ENCODE measurements at places on chromosomes 11 and 22. TPM values are rescaled to one million over a fixed set of nuclear protein-coding genes. Genes with fewer than 3 reads are reported as not detected.

The MEN1 gene
- 22.0 TPM for total RNA-seq

The DERL3 gene
- not detected for total RNA-seq

The SYCE3 gene
- not detected for total RNA-seq

The MRGPRX3 gene
- not detected for total RNA-seq

The C11orf65 gene
- total RNA-seq: not detected

The PTS gene
- total RNA-seq: 55.7 TPM

DNA sequence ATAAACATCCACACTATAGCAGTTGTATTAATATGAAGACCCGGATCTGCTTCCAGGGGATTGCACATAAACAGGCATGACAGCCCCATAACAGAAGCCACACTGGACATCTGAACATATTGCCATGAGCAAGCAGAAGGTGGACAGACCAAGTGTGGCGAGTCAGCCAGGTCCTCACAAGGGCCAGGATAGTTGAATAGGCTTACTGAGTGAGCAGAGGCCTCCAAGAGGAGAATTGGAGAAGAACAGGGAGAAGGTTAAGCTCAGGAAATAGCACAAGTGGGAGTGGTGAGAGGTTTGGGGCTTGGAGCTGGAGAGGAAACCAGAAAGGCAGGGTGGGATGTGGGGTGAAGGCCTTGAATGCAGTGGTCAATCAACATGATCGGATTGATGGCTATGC lies 10.8 kb downstream of the SLC35C1 start:
- no peak for DNase-seq
- no peaks in the 10 kb centered on the region for H3K4me1 ChIP-seq
- H3K27ac ChIP-seq: no peak overlapping the region
- H3K36me3 ChIP-seq: peaks cover 20% of the 10 kb centered on the region
- no peak overlapping the region for H3K4me3 ChIP-seq
- no peaks in the 10 kb centered on the region for H3K27me3 ChIP-seq

- DNase-seq: no peak
- no peak overlapping the region for H3K4me3 ChIP-seq
- no peak overlapping the region for H3K27ac ChIP-seq
- H3K27me3 ChIP-seq: no peaks in the 10 kb centered on the region
- no peaks in the 10 kb centered on the region for H3K4me1 ChIP-seq
- H3K36me3 ChIP-seq: no peaks in the 10 kb centered on the region
These were observed 81.9 kb upstream of the HEPHL1 start for GRCh38 chr11:93939084-93939760.

DNA sequence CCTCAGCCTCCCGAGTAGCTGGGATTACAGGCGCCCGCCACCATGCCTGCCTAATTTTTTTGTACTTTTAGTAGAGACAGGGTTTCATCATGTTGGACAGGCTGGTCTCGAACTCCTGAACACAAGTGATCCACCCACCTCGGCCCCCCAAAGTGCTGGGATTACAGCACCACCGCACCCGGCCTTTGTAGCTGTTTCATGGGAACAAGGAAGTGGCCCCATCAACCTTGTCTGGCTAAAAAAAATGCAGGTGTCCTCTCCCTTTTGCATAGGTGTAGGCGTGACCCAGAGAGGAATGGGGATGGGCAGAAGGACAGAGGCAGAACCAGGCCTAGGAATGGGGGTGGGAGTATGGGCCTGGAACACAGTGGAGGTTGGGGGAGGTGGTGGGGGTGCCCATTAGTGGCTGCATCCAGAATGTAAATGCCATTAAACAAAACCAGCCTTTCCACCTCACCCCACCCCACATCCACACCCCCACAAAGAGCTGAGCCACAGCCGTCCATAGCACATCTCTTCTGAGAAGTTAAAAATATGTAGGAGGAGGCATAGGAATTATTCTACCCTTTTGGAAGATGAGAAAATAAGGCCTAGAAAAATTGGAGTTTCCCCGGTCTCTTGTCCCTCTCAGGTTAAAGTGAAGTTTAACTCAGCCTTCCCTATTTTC lies 22.8 kb upstream of the SCGB1A1 start:
- no peak overlapping the region for H3K4me3 ChIP-seq
- no peaks in the 10 kb centered on the region for H3K36me3 ChIP-seq
- 0 out of 2 replicates have a peak, but pooled peaks cover 3% of the 10 kb centered on the region for H3K27me3 ChIP-seq
- no peak for DNase-seq

GRCh38 chr11:95344932-95345642 lies 114.1 kb upstream of the SESN3 start:
- no peak overlapping the region for H3K27ac ChIP-seq
- DNase-seq: no peak
- no peaks in the 10 kb centered on the region for H3K27me3 ChIP-seq
- no peak overlapping the region for H3K4me3 ChIP-seq
- H3K36me3 ChIP-seq: no peaks in the 10 kb centered on the region
- no peaks in the 10 kb centered on the region for H3K4me1 ChIP-seq

DNA sequence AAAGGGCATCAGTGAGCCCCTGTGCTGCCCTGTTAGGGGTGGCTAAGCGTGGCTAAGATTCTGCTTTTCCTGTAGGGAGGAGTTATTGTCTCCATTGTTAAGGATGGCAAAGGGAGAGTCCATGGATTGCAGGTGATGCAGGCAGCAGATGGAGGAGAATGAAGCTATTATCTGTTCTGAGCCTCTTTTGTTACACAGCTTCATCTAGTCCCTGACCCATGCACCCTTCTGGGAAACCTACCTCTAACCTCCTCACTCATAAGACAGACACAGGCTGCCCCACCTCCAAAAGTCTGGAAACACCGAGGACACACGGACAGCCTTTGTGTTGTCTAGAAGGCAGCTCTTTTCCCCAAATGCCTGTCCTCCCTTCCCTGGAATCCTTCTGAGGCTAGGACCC lies 13.7 kb downstream of the SMIM38 start:
- H3K27me3 ChIP-seq: no peaks in the 10 kb centered on the region
- peaks cover 31% of the 10 kb centered on the region for H3K4me1 ChIP-seq
- H3K36me3 ChIP-seq: no peaks in the 10 kb centered on the region
- H3K4me3 ChIP-seq: no peak overlapping the region

DNA sequence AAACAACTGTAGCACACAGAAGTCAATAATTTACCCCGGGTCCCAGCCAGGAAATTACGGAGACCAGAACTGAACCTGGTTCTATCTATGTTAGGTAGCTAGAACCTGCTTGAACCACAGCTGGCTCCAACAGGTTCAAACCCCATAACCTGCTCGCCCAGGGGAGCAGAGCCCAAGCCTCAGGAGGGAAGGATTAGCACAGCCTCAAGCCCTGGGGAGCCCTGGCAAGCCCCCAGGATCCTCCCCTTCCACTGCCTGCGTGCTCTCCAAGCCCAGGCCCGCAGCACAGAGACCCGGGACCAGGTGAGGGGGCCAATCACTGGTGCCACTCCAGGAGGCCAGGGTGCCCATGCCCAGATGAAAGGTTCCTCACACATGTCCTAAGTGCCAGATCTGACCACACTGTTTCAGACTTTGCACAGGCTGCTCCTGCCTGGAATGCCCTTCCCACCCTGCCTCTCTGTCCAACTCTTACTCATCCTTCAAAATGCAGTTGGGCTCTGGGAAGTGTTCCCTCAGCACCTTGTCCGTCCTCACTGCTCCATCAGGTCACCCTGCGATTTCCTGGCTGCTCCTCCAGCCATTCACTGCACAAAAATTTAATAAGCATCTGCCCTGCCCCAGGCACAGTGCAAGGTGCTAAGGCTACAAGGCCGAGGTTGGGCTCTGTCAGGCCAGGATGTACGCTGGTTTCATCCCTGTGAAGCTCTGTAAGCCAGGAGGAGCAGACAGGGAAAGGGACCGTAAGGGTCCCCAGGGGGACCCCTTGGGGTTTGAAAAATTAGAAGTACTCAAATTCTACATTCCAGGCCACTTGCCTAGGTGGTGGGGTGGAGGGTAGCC lies 32.2 kb downstream of the ARRB1 start:
- no peaks in the 10 kb centered on the region for H3K27me3 ChIP-seq
- no peak for DNase-seq
- no peaks in the 10 kb centered on the region for H3K4me1 ChIP-seq
- no peak overlapping the region for H3K4me3 ChIP-seq
- no peak overlapping the region for H3K27ac ChIP-seq
- H3K36me3 ChIP-seq: no peaks in the 10 kb centered on the region

DNA sequence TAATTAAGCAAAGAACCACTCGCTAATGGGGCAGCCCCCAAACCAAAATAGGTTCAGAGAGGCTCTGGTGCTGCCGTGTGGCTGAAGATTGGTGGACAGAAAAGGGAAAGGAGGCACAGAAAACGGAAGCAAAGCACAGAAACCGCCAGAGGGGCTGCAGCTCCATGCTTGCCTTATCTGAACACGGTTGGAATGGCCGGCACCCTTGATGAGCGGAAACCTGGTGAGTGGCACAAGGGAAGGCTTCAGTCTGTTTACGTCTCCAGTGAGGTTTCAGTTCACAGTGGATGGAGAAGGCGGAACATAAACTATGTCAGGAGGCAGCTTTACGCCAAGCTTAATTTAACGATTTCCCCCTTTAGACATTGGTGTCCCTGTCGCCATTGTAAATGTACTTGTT lies 5.2 kb upstream of the PRR33 start:
- no peak for DNase-seq
- no peak overlapping the region for H3K4me3 ChIP-seq
- H3K4me1 ChIP-seq: no peaks in the 10 kb centered on the region
- no peaks in the 10 kb centered on the region for H3K27me3 ChIP-seq
- no peaks in the 10 kb centered on the region for H3K36me3 ChIP-seq

- no peaks in the 10 kb centered on the region for H3K36me3 ChIP-seq
- H3K27me3 ChIP-seq: no peaks in the 10 kb centered on the region
- no peaks in the 10 kb centered on the region for H3K4me1 ChIP-seq
- H3K4me3 ChIP-seq: no peak overlapping the region
- H3K27ac ChIP-seq: no peak overlapping the region
These were observed 50.4 kb downstream of the GDPD4 start for GRCh38 chr11:77250881-77251640.

GRCh38 chr11:78660471-78660870 lies 85.8 kb upstream of the NARS2 start:
- no peak overlapping the region for H3K4me3 ChIP-seq
- no peaks in the 10 kb centered on the region for H3K36me3 ChIP-seq
- H3K4me1 ChIP-seq: no peaks in the 10 kb centered on the region
- DNase-seq: no peak
- H3K27ac ChIP-seq: no peak overlapping the region

DNA sequence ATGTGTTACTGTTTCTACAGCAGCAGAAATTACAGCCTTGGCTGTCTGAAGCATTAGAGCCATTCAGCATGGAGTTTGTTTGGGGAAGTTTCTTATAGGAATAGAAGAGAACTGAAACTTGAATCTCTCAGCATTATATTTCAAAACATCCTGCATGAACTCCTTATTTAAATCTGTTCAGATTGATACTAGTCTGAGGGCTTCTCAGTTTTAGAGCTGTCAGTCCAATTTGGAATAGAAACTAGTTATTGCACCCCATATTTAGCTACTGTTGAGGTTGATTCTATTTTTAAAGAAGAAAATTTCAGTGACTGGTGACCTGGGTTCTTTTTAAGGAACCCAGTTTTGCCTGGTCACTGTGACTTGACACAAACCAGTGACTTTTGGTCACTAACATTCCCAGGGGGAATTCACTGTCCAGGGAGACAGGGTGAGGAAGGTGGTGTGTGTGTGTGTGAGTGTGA lies 126.0 kb upstream of the TTC12 start:
- H3K4me1 ChIP-seq: peaks cover 14% of the 10 kb centered on the region
- H3K36me3 ChIP-seq: no peaks in the 10 kb centered on the region
- peak; percentile 1 for DNase-seq
- H3K4me3 ChIP-seq: no peak overlapping the region
- no peaks in the 10 kb centered on the region for H3K27me3 ChIP-seq
- no peak overlapping the region for H3K27ac ChIP-seq

DNA sequence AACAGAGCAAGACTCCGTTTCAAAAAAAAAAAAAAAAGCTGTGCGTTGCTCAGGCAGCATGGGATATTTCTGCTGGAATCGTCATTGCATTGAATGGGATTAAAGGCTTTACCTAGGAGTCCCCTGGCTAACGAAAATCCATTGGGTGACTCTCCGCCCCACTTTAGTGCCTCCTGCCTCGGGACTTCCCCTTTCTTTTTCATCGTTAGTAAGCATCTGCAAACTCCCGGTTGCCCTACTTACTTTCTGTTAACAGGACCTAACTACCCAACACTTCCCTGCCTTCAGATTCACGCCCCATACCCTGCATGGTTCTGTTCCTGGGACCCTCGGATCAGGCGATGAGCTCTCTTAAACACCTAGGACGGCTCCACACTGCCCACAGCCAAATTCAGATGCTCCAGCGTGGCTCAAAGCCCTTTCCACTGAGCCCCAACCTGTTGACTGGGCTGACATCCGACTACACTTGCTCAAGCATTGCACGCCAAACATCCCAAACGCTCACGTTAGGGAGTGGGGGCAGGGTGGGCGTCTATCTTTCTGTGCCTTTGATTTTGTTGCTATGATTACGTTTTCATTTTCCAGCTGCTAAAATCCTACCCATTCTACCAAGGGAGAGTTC lies 143.8 kb downstream of the ST3GAL4 start:
- no peak overlapping the region for H3K4me3 ChIP-seq
- no peaks in the 10 kb centered on the region for H3K27me3 ChIP-seq
- H3K27ac ChIP-seq: no peak overlapping the region
- no peaks in the 10 kb centered on the region for H3K4me1 ChIP-seq
- no peaks in the 10 kb centered on the region for H3K36me3 ChIP-seq
- DNase-seq: no peak

DNA sequence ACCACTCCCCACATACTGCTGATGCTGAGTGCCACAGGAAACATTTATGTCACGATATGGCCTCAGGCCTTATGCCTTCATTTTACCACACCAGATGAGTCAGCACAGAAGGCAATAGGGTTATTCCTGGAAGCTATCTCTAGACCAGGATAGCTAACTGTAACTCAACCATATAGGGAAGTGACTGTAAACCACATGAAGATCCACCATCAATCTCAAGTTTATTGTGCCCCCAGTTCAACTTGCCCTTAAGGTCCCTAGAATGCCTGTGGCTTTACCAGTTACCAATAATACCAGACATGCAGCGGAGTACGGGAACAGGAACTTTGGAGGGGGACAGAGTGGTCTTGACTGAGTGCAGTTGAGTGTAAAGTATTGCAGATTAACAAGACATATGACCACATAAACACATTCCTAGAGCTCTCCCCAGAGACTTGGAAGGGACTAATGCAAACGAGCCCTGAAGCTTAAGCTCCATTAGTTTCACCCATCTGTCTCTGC lies 180.9 kb downstream of the KIF18A start:
- no peak for DNase-seq
- no peaks in the 10 kb centered on the region for H3K27me3 ChIP-seq
- peak overlapping the region; percentile 35 for H3K27ac ChIP-seq
- no peaks in the 10 kb centered on the region for H3K36me3 ChIP-seq
- peaks cover 12% of the 10 kb centered on the region for H3K4me1 ChIP-seq

DNA sequence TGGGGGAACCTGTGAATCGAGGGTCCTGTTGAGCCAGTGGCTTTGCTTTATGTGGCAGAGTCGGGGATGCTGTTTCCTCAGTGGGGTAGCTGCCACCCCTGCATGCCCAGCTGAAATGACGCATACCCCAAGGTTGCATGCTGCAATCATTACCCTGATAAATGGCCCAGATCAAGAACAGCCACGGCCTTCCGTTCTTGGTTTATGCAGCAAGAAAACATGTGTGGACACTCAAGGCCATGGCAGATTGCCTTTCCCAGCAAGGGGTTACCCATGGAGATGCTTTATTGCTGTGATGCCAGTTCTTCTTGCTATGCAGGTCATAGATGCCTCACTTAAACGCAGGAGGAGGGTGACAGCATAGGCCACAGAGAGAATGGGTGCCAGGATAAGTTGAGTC lies 14.3 kb upstream of the SREBF2 start:
- no peaks in the 10 kb centered on the region for H3K27me3 ChIP-seq
- H3K27ac ChIP-seq: no peak overlapping the region
- no peak for DNase-seq
- H3K36me3 ChIP-seq: peaks cover 6% of the 10 kb centered on the region

GRCh38 chr22:39244136-39244495 lies 666 bp downstream of the PDGFB start:
- H3K27ac ChIP-seq: no peak overlapping the region
- H3K4me1 ChIP-seq: peaks cover 23% of the 10 kb centered on the region
- H3K36me3 ChIP-seq: no peaks in the 10 kb centered on the region
- H3K4me3 ChIP-seq: 0 out of 2 replicates have a peak overlapping the region, but pooled peaks have one; percentile 8

All from SJSA1 (cell line).